ENCODE measurements at places on chromosomes 11 and 22.
A peak's percentile ranks its signal among the peaks of the same experiment; 100 is the strongest.

- DNase-seq: no peak
These were observed 3.6 kb upstream of the OR2AT4 start for GRCh38 chr11:75100314-75100713.

DNA sequence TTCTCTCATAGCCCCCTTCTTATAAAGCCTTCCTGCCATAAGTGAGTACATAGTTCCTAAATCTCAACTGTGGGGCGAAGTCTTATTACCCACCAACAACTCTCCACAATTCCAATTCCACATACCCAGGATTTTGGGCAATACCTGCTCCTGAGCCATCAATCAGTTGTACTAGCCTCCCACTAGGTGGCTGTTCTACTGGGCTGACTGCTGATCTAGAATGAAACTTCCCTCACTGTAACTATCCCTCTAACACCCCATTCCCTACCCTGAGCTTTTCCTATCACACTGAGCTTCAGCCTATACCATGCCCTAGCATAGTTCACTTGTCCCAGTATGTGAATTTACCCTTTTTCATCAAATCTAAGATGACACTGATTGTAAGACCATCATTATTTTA lies 52.5 kb downstream of the RRAS2 start:
- no peak for DNase-seq

- peak; percentile 42 for DNase-seq
These were observed at the start of gene ARSA for GRCh38 chr22:50627642-50628542. TSS of gene ARSA (minus strand) at chr22:50628152. CDS start at chr22:50627779, 373 bp downstream.

DNA sequence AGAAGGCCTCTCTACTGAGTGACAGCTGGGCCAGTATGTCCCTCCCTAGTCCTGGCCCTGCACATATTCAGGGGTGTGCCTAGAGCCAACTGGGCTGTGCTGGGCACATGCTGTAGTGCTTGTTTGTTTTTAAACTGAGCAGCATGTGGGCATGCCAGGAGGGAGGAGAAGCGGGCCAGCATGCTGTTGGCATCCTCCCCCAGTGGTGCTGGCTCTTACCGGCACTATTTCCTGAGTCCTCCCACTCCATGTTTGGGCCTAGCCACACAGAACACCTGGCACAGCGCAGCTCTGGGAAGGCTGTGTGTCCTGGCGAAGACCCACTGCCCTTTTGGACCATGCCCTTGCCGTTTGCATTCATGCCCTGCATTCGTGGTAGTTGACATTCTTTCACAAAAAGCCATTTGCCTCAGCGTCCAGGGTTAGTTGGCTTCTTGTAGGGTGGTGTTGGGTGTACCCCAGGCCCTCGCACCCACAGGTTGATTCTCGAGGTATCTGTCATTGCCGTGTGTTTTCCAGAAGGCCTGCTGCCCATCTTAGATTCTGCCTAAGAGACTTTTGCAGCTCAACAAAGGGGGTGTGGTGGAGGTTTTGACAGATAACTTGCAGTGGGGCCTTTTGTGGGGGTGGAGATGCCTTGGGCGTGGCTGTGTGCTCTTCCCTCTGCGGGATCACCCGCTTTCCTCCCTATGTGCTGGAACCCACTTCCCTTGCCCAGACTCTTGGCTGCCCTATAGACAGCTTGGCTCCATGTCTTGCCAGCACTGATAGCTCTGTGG lies 13.6 kb downstream of the DGCR8 start:
- no peak for DNase-seq

- peak; percentile 81 for DNase-seq
These were observed 12.3 kb upstream of the TSKU start for GRCh38 chr11:76770642-76771445.

DNA sequence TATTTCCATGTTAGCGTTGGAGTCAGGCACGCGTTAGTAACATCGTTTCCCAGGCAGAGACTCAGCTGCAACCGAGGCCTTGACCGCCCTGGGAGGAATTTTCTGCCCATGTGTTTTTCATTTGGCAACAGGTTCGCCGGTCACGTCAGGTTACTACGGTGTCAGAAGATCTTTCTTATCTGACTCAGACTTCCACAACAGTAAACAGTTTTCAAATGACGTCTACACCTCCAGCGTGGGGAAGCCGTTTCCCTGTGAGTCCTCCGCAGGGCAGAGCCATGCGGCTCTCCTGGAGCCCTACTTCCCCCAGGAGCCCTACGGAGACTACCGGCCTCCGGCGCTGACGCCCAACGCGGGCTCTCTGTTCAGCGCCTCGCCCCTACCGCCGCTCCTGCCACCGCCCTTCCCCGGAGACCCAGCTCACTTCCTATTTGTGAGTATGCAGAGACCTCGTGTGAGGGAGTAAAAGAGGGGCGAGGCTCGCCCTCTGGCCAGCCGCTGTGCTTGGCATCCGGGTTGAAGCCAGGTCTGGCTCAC lies 14.3 kb upstream of the POU2AF3 start:
- peak; percentile 16 for DNase-seq

- DNase-seq: no peak
These were observed 1.8 kb upstream of the PELI3 start for GRCh38 chr11:66464916-66465315.

- DNase-seq: no peak
These were observed 811 bp upstream of the P2RY2 start for GRCh38 chr11:73217131-73217809.

DNA sequence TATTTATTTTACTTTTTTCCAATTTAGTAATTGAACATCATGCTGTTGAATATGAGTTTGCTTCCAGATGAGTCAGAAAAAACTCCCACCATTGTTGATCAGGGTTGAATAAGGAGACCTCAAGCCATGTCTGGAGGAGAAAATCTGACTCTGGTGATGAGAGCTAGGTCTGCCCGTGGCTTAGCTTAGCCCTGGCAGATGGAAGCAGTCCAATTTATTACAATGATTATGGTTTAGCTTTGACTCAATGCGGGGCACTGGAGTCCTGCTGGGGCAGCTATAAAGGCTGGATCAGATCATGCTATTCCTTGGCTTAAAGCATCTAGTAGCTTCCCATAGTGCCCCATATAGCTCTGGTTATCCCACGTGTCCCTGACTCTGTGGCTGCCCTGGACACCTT lies 506.5 kb downstream of the MN1 start:
- DNase-seq: no peak

- no peak for DNase-seq
These were observed 34.5 kb upstream of the ALX4 start for GRCh38 chr11:44344423-44344820.

DNA sequence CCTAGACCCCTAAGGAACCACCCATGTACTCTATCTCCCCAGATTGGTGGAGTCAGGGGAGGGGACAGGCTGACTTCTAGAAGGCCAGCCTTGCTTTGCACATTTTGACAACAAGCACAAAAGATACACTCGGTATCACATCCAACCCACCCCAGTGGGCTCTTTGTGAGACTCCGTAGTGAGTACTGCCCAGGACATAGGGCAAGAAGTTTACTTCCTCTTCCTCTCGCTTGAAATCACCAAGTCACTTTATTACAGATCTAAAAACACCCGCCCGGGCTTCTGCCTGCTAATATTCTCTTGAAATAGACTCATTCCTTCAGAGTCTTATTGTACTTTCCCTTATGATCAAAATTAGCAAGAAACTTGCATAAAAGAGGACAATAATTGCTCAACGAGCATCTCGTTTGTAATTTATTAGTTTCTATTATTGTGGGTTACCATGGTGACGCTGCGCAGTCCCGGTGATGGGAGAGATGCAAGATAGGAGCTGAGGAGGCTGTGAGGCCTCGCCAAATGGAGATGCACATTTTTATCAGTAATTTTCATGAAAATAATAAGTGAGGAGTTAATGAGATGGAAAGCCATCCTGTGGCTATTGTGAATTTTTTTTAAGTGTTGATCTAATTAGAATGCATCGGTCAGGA lies 96.9 kb downstream of the FEZ1 start:
- DNase-seq: no peak

DNA sequence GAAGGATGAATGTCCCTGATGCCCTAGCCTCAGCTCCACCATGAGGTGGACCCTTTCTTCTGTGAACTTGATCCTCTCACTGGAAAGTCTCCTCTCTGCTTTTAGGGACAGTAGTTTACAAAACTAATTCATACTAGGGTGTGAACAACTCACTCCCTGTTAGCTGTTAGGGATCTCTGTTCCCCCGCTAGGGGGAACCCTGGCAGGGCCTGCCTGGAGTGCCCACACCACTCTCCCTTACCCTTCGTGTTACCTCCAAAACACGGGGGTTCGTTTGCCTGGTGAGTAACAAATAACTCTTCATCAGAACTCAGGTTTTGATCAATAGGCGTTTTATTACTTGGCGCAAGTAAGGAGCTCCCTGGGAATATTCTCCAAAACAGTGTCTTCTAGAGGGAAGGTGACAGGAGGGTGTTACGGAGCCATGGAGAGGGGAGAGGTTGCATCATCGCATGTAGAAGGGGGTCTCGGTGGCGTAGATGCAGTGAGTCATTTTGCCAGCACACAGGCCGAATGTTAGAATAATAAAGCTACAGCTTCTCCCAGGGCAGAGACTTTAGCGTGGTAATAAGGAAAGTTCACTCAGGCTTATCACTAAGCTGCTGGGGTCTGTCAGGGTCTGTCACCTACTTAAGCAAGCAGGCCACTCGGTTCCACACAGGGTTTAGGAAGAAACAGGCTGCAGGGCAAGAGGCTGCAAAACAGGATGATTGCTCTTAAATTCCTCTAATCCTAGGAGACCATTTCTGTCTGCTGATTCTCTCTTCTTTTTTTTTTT lies 45.8 kb downstream of the C11orf96 start:
- no peak for DNase-seq

- no peak for DNase-seq
These were observed 8.8 kb downstream of the ARCN1 start for GRCh38 chr11:118581057-118581456.

DNA sequence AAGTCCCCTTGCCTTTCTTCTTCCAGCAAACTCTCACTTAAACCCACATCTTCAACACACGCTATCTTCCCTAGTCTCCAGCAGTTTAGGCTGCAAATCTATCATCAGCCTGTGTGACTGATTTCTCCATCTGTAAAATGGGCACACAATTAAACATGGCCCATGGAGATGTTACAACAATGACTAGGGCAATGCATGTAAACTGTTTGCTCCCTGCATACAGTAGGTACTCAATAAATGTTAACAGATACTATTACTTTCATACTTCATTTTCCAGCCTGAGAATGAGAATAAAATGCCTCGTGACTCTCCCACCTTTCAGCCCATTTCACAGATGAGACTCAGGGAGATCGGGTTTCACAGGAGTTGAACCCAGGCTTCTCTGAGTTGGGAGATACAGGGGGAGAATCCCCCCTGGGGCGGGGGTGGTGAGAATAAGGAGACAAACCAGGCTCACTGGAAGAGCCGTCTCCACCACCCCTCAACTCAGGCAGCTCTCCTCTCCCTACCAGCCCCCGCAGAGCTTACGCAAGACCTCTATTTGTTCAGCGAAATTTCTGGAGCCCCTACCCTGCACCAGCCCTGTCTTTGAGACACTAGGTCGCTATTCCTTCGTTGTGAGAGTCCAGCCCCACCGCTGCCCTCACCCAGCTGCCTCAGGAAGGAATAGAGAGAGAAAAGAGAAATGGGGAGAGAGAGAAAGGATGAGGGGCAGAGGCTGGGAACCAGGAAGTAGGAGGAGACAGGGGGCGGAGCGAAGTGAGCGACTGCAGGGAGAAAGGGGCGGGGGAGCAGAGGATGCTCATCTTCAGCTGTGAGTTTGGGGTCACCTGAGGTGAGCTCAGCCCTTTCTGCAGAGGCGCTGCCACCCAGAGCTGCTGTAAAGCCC lies 42.1 kb upstream of the KLHL35 start:
- DNase-seq: no peak

- DNase-seq: no peak
These were observed at the start of gene CLCF1 for GRCh38 chr11:67372993-67373647. TSS of gene CLCF1 (minus strand) at chr11:67373598. CDS start at chr11:67373539, 59 bp downstream.

- DNase-seq: no peak
These were observed 7.1 kb downstream of the SIGIRR start for GRCh38 chr11:407651-408123.

DNA sequence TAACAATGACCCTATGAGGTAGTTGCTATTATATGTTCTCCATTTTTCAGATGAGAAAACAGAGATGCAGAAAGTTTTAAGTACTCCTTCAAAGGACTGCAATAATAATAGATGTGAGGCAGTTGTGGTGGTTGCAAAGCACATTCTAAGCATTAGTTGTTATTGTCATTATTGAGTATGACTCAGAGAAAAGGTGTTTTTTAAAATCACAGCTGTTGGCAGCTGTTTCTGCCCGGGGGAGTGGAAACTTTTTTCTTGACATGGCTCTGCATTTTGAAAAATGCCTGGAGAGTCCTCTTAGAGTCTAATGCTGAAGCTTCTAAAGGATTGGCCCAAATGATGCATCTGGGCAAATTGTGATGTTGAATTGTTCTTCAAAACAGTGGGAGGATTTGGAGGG lies 244.5 kb upstream of the MPPED2 start:
- no peak for DNase-seq

DNA sequence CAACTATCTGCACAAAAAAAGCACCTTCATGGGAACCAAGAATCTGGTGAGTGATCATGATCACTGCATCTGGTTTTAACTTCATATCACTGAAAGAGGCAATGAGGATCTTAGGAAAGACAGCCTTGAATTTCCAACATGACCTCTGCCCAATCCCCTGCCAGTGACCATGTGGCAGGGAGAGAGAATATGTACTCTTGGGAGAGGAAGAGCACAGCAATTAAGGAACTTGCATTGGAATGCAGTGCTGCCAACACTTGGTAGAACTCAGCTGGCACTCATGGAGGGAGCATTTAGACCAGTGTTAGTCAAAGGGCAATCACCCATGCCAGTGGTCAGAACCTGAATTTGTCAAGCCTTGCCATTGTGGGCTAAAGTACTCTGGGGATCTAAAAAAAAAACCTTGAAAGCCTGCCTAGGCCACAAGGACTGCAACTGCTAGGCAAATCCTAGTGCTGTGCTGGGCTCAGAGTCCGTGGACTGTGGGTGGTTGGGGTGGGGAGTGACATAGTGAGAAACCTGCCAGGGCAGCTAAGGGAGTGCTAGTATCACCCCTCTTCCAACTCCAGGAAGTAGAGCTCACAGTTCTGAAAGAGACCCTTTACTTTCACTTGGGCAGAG lies 23.1 kb downstream of the JRKL start:
- no peak for DNase-seq
